ENCODE measurements at places on chromosomes 12 and 14.
A peak's percentile ranks its signal among the peaks of the same experiment; 100 is the strongest.

- DNase-seq = no peak
Observed at GRCh38 chr12:75890660-75891059, 140.9 kb downstream of the PHLDA1 start.

- DNase-seq = no peak
Observed at GRCh38 chr14:103361867-103362266, 23.3 kb upstream of the MARK3 start.

DNA sequence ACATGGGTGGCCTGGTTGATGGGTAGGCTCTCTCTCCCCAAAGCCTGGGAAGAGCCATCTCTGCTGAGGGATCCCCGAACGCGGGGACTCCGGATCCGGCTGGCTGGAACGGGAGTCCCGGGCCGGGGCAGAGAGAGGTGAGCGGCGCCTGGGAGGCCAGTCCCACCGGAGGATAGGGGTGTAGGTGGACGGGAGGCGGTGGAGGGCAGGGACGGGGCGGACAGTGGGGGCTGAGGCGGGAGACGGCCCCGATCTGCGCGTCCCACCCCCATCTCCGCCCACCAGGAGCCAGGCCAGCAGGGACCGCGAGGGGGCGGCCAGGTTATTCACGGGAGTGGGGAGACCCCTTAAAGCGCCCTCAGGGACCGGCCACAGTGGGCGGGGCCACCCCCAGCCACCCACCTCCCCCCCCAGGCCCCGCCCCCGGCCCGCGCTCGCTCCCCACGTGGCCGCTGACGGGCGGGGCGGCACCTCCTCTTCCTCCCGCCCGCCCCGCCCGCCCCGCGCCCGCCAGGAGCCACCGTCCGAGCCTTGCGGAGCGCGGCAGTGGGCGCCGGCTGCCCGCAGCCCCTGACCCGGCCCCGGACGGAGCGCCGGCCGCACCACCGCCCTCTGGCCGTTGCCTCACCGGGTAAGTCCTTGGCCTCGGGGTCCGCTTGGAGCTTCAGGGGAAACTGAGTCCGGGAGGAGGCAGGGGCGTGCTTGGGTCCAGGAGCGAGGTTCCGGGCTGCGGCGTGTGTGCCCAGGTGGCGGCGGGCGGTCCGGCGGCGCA, at the start of gene INF2:
Gene INF2, plus strand, starts transcription at position 510 of the 772 bp plus-strand sequence. CDS start 11,748 bp downstream, outside the sequence.
- DNase-seq = peak; percentile 70

- DNase-seq = no peak
Observed at GRCh38 chr12:98253207-98254037, 262.0 kb upstream of the TMPO start.

DNA sequence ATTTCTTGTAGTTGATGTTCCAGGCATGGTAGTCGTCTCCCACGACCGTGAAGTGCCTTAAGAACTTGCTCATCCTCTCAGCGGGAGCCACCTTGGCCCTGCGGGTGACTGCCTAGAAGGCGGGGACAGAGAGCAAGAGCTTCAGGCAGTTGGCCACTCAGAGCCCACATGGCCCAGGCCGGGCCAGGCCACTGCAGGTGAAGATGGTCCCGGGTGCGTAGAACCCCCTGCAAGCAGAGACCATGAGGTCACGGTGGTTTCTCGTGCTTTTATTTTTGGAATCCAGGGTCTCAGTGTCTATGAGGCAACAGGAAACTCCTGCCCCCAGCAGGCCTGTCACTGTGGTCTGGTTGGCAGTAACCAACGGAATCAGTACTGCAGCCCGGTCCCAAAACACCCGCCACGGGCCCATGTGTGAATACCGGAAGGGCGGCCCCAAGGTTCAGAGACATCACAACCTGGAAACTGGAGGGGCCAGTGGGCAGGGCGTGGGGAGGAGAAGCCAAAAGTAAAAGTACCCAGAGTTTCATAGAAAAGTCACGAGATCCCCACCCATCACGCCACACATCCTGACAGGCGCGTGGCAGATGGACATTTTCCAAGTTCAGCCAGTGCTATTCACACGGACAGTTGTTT, 27.5 kb downstream of the HVCN1 start:
- DNase-seq = peak; percentile 78

GRCh38 chr12:52271158-52271557, 3.3 kb upstream of the KRT86 start:
- DNase-seq = no peak

DNA sequence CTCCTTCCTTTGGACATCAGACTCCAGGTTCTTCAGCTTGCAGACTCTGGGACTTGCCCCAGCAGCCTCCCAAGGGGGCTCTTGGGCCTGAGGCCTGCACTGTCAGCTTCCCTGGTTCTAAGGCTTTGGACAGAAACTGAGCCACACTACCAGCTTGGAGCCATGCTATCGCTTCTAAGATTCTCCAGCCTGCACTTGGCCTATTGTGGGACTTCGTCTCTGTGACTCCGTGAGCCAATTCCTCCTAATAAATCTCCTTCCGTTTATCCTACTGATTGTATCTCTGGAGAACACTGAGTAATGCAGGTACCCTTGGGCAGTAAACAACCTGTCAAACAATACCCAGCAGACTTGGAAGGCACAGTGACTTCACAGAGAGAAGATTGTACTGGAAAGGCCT, 24.9 kb upstream of the RHOJ start:
- DNase-seq = no peak

- DNase-seq = no peak
Observed at GRCh38 chr14:72118841-72119240, 186.6 kb downstream of the RGS6 start.

- no peak for DNase-seq
Observed at GRCh38 chr14:49463146-49463545, 123.0 kb downstream of the RPS29 start.

DNA sequence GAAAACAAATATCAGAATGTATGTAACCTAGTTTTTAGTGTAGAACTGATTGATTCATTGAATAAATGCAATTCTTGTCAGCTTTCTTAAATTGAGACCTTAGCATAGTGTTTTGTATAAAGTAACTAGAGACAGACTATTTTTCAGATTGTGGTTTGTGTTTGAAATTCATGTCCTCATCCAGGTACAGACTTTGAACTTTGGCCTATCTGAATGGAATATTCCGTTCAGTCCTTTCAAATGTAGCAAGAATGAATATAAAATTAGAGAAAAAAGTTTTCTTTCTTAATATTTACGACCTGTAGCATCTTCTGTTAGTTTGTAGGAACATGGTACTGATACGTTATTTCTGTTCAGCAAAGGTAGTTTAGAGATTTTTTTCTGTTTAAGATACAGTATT, 378.4 kb upstream of the RGS6 start:
- DNase-seq = no peak

DNA sequence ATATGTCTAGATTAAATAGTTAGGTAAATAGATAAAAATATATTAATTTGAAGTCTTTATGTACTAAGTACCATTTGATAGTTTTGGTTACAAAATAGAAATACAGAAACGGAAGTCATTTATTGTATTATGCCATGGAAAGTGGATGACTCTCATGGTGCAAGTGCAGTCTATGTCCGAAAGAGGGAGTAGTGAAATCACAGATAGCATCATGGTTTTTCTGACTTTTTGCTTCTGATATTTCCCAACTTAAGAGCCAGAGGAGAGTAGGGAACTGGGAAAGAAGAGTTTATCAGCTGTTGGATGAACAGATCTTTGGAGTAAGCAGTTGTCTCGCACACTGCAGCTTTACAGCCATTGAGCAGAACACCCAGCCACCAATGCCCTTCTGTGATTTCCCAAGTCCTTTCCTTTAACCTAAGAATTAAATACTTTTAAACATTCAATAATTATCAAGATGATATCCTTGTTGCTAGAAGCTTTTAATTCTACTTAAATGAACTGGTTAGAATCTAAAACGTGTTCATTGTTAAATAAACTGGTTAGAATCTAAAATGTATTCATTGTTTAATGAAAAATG, 18.4 kb upstream of the SRGAP1 start:
- DNase-seq = no peak

DNA sequence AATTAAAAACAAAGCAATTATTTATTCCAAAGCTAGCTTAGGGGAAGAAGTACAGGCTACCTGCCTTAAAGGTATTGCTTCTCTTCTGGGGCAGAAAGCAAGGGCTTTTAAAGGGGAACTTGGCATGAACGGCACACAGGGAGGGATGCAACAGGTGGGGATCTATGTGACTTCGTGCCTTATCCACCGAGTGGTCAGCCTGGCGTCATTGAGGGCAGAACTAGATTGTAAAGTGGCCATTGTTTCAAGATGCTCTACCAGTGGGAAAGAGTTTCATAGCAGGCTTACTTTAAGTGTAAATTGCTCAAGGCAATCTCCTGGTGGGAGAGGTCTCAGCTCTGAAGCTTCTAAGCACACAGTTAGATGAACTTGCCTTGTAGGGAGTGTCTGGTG, 360.4 kb downstream of the ATP23 start:
- DNase-seq = no peak

- no peak for DNase-seq
Observed at GRCh38 chr12:9732921-9733461, at the start of gene CLECL1. Gene CLECL1, minus strand, starts transcription at chr12:9733097.

- DNase-seq = no peak
Observed at GRCh38 chr12:80189241-80189640, 89.9 kb downstream of the OTOGL start.

GRCh38 chr12:124774462-124775167, 89.0 kb downstream of the SCARB1 start:
- DNase-seq = peak; percentile 83

DNA sequence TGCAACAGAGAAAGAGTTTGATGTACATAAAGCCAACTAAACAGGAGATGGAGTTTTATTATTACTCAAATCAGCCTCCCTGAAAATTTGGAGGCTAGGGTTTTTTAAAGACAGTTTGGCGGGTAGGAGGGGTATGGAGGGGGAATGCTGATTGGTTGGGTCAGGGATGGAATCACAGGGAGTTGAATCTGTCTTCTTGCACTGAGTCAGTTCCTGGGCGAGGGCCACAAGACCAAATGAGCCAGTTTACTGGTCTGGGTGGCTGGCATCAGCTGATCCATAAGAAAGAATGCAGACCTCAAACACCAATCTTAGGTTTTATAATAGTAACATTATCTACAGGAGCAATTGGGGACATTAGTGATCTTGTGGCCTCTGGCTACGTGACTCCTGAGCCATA, 64.9 kb downstream of the RIN3 start:
- no peak for DNase-seq

GRCh38 chr12:18250313-18250916, 10.9 kb upstream of the PIK3C2G start:
- no peak for DNase-seq

All from activated T-cell treated with anti-CD3 and anti-CD28 coated beads, Interleukin-2, amount 50 U/mL, for 48 hours (primary cell).